ENCODE measurements at places on chromosomes 13 and 19.

DNA sequence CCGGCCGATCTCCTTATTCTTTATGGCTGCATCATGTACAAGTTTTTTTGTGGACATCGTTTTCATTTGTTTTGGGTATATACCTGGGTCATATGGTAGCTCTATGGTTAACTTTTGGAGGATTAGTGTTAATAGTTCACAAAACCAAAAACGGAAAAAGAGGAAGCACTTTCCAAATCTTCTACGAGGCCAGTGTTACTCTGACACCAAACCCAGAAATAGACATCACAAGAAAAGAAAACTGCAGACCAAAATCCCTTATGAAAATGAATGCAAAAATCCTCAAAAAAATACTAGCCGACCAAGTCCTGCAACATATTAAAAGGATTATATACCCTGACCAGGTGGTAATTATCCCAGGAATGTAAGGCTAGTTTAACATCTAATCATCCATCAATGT, 29.8 kb downstream of the ADGRE2 start:
- no peak for DNase-seq

DNA sequence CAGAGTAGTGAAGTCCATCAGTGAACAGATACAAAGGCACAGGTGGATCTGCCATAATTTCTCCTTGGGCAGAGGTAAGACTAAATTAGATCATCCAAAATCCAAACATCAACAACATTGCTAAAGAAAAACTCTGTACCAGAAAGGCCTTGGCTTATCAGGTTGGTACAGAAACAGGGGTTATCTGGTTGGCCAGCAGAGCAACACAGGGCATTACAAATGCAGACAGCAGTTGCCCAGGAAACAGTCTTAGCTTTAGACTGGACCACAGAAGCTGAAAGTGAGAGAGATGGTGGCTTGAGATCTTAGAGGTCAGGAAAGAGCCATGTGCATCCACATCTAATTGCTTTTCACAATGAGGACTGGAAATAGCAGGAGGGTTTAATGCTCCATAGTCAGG, 26.6 kb upstream of the DGKH start:
- no peak for DNase-seq

- DNase-seq = no peak
Observed at GRCh38 chr19:43675906-43676305, 5.9 kb upstream of the PLAUR start.

DNA sequence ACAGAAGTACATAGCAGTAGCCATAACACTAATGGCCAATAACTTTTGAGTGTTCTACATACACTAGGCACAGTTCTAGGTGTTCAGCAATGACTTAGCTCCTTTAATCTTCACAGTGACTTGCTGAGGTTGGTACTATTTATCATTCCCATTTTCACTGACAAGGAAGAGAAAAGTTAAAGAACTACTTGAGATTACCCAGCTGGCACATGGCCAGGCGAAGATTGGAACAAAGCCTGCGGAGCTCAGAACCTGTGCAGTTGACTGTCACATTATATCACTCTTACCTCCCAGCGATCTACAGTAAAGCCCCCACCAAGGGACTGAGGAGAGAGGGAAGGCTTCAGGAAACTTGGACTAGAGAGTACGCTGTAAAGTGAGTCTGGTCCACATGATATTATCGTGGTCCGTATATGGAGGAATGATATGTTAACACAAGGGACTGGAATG, 42.4 kb upstream of the WDFY2 start:
- no peak for DNase-seq

DNA sequence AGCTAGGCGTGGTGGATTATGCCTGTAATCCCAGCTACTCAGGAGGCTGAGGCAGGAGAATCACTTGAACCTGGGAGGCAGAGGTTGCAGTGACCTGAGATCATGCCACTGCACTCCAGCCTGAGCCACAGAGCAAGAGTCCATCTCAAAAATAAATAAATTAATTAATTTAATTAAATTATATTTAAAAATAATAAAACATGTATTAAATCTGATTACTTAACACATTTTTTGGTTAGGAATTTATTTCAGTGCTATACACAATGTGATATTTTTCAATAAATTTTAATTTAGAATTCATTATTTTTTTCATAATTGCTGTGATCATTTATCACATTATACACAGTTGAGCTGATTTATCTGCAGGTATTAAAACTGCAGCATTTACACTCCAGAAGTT, 1101.5 kb upstream of the MIR17HG start:
- no peak for DNase-seq

DNA sequence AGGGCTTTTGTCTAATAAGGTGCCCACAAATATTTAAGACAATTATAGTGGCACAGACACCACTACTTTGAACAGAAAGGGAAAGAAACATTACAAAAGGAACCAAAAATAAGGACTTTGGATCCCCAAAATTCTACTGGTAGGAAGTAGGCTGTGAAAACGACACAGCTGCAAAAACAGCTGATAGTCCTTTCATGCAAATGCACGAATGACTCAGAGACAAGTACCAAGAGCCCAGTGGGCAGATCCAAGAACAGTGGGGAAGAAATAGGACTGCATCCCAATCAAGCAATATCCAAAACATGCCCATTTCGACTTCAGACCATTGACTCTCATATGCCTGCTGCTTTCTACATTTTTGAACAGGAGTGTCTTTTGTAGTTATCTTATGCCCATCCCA, 269.4 kb upstream of the NBEA start:
- DNase-seq = no peak

- DNase-seq = no peak
Observed at GRCh38 chr13:97020689-97021240, 26.5 kb upstream of the OXGR1 start.

DNA sequence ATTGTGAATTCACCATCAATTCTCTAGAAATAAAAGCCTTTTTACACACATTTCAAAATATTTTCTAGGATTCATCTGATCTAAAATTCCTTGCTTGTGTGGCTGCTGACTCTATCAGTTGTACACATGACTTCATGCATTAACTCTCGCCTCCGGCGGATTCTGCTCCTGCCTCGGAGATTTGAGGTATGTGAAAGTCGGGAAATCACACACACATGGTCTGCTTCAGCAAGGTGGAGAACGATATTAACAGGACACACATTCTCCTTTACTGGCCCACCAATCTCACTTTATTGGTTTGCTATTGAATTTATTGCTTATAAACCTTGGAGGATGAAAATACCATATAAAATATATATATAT, 855.7 kb downstream of the SLITRK5 start:
- no peak for DNase-seq

- DNase-seq = no peak
Observed at GRCh38 chr19:11330127-11330526, 9.3 kb downstream of the RAB3D start.

DNA sequence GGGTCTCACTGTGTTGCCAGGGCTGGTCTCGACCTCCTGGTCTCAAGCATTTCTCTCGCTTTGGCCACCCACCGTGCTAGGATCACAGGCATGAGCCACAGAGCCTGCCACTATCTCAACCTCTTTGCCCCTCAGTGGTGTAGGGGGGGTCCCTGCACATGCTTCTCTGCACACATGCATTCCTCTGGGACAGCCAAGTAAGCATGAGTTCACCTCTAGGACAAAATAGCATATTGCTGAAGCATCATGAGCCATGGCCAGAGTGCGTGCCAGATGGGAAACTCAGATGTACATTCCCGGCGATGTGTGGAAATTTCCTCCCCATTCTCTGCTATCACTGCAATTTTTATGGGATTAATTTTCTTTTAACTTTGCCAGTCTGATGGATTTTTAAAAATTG, 23.1 kb downstream of the CHAF1A start:
- DNase-seq = no peak

DNA sequence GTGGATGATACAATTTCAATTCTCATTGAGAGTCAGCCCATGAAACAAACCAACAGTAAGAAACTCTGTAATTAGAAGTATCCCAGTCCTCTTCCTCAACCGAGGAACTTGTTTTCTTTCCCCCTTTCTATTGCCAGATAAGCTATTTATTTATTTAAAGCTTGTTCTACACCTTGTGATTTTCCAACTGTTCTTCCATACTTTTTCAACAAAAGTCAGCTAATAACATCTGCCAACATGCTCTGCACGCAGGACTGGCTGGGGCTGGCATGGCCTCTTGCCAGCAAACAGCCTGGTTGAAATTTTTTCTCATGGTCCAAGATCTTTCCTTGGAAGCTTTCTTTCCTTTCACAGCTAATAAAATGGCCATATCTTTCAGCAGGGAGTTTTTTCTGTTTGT, 2.9 kb upstream of the IRS2 start:
- DNase-seq = no peak

DNA sequence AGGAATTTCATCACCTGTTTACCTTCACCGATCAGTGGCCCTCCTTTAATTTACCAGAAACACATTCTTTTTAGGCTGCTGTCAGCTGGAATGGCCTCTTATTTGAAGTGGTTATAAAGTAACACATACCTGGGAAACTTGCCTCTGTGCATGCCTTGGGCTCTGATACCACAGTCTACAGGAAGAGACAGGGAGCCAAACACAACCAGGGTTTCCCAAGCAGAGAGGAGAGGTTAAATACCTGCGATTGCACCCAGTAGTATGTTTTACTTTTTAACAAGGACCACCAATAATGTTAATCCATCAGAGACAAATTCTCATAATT, 444.0 kb upstream of the SGCG start:
- DNase-seq = no peak

GRCh38 chr19:4678881-4679790, 9.0 kb upstream of the MYDGF start:
- peak; percentile 17 for DNase-seq

DNA sequence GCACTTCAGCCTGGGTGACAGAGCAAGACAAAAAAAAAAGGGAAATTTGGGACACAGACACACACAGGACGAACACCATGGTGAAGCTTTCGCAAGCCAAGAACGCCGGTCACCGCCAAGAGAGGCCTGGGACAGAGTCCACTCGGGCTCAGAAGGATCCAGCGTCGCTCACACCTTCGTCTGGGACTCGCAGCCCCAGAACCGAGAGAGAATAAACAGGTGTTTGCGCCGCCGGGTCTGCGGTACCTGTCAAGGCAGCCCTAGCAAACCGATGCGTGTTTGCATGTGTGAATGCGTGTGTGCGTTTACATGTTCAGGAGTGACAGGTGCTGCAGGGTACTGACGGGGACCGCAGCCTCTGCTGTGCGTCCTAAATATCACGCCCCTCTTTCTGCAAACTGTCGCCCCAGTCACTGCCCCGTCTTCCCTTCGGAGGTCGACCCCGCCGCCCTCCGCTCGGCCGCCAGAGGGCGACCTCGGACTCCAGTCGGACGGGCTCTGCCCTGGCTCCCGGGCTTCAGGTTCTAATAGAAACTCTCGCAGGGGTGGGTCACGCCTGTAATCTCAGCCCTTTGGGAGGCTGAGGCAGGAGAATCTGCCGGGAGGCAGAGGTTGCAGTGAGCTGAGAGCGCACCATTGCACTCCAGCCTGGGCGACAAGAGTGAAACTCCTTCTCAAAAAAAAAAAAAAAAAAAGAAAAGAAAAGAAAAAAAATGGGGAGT, 11.8 kb upstream of the CSNK1G2 start:
- peak; percentile 81 for DNase-seq

GRCh38 chr19:11005521-11005920, 44.7 kb downstream of the SMARCA4 start:
- DNase-seq = no peak

GRCh38 chr19:49700563-49700962, 9.6 kb downstream of the CPT1C start:
- DNase-seq = no peak

- no peak for DNase-seq
Observed at GRCh38 chr13:91154558-91155353, 192.7 kb upstream of the MIR17HG start.

GRCh38 chr13:99311748-99312492, 4.7 kb upstream of the GPR183 start:
- DNase-seq = no peak

DNA sequence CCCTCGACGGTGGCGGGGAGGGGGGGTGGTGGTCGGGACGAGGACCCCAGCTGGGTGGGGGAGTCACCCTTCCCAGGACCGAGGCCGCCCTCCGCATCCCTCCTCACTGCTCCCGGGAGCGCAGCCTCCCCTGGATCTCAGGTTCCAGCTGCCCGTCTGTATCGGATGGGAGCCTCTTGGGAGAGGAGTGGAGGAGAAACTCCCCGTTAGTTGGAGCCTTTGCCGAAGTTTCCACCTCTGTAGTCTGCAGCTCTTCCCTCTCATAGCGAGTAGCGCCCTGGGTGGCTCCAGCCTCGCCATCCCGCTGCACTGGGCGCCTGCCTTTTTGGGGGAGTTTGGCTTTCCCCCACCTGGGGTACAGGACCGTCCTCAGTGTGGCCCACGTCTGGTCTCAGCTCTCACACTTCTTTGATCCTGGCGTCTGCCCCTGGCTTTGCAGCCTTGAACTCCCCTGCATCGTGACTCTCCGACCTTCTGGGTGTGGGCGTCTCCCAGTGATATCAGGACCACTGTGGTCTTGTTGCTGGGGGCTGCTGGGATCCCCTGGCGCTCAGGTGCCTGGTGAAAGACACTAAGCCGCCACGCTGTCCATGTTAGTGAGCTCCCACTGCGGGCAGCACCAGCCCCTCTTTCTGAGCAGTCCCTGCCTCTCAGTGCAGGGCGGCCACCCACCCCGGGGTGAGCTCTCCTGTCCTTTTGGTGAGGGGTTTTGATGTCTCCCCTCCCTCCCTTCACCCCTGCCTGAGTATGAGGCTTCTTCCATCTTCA, 1.1 kb downstream of the CNOT3 start:
- no peak for DNase-seq

DNA sequence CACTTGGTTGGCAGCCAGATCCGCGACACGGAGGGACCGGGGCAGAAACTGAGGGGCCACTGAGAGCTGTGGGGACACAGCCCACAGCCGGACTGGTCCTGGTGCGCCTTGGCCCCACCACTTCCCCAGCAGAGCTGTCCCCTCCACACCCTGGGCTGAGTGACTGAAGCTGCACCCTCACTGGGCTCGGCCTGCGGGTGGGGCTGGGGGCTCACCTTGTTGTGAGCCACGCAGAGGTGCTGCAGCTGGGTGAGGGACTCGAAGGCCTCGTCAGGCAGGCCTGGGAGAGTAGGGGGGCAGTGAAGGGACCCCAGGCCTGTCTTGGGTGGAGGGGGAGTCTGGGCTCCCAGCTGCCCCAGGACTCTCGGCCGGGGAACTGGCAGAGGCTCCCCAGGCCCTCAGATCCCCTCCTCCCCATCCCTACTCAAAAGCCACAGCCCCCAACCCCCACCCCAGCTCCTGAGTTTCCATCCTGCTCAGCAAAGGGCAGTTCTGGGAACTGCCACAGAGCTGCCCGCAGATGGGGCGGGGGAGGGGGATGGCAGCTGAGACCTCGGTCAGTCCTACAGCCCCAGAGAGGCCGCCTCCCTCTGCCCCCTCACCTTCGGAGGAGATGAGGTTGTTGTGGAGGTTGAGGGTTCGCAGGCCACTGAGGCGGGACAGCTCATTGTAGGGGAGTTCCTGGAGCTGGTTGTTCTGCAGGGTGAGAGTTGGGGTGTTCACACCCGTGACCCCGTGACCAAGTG, 2.3 kb downstream of the PODNL1 start:
- DNase-seq = no peak
